ENCODE measurements at places on chromosomes 1 and 21.

DNA sequence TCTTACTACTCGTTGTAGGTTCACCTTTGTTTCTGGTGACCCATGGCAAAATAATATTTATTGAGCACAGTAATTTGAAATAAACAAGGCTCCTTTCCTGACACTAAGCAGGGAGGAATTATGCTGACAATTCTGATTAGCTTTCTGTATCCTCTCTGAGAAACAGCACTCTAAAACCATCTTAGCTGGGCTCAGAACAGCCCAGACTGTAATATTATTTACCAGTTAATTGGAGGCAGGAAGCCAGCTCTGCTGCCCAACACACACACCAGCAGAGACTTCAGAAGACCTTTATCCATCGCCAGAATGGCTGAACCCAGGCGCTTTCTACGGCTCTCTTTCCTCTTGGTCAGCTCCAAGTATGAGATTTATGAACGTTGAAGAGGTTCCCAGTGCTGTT lies 77.6 kb upstream of the FMN2 start:
- no peak for DNase-seq

DNA sequence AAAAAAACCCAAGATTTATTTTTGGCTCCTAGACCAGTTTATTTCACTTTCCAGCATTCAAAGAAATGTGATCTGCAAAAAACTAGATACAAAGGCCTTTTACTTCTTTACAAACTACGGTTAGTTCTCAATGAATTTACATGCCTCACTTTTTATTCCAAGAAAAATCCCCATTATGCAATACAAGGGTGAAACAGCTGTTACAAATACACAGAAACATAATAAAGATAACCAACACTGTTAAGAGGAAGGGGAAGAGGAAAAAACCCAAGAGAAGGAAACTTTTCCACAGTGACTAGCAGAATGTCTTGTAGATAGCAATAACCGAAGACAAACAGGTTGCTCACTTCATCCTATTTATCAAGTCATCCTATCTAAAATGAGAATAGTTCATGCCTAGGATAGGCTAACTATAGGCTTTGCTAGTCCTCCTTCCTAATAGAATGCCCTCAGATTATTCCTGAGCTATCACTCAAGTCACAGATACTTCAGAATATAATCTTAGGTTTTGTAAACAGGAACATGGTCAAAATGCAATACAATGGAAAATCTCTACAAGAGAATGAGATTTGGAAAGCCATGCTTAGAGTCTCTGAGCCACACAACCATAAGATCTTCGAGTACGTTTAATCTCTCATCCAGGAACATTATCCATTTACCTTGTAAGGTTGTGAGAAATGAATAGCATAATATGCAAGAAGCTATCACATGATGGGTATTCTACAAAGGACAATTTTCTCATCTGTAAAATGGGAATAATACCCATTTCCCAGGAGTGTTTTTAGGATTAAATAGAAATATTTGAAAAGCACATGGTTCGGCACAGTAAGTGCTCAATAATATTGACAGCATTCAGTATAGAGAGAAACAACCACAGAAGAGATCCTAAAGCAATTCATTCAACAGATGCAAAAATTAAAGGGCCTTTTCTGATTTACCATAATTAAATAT lies 5.4 kb downstream of the PNRC2 start:
- DNase-seq: no peak

DNA sequence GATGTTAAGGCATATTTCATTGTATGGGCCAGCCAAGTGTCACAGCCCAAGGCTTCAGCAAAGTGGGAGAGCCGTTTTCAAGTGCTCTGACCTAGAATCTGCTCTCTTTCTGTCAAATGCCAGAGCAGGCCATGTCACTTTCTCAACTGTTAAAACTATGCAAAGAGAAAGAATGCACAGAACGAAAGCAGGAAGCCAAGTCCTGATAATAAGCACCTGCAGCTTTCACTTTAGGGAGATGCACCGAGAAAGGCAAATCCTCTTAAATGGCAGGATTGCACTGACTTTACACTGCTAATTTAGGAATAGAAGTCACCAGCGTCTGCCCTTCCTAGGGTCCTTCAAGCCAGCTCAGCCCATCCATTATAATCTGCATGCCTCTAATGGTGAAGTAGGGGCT lies 49.2 kb upstream of the NTPCR start:
- DNase-seq: no peak

DNA sequence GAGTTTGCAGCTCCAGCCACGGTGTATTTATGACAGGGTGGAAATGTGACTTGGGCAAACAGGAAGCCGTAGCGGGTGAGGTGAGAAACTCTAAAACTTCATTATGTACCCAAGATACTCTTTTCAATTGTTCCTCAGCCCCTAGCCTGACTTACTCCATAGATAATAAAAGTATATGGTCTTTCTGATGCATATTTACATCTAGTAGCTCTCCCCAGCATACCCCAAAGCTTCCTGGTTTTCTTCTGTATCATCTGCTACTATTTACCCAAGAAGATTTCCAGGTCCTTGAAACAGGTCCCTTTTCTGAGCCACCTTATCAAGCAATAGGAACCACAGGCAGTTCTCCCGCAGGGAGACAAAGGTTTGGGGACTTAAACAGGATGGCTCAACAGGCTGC lies 201.5 kb upstream of the ESRRG start:
- no peak for DNase-seq

GRCh38 chr1:221174330-221174993 lies 295.2 kb downstream of the HLX start:
- no peak for DNase-seq

- DNase-seq: no peak
These were observed 3.7 kb upstream of the SLC1A7 start for GRCh38 chr1:53145942-53146708.

DNA sequence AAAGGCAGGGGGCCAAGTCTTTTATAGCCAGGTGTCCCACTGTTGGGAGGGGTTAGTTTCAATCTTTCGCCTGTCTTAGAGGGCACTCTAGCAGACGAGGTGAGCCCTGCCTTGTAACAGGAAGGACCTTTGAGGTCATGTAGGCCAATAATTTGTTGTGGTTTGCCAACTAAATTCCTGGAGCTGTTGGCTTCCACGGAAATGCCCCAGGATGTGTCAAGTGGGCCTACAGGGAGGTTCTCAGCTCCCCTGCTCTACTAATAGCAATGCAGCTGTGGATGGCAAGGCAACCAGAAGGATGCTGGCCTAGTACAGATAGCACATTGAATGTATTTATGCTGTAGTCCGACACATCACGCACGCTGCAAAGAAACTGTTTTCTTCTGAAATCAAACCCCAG lies 22.3 kb upstream of the CASQ2 start:
- no peak for DNase-seq

GRCh38 chr1:10506677-10507047 lies 31.9 kb downstream of the PEX14 start:
- no peak for DNase-seq

DNA sequence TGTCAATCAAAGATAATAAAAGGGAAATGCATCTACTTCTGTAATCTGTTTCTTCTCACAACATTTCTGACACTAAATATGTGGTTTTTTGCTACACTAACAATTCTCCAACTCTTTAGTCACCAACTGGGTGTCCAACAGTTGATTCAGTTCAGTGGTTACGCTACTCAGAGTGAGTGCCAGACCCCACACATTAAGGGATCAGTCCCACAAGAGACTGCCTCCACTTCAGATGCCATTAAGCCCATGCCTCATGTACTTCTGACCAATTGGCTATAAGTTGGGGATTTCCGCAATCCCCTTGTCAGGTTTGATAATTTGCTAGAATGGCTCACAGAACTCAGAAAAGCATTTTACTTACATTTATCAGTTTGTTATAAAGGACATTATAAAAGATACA lies 28.4 kb downstream of the RNF2 start:
- DNase-seq: no peak

- no peak for DNase-seq
These were observed 3.3 kb downstream of the NCMAP start for GRCh38 chr1:24558902-24559791.

DNA sequence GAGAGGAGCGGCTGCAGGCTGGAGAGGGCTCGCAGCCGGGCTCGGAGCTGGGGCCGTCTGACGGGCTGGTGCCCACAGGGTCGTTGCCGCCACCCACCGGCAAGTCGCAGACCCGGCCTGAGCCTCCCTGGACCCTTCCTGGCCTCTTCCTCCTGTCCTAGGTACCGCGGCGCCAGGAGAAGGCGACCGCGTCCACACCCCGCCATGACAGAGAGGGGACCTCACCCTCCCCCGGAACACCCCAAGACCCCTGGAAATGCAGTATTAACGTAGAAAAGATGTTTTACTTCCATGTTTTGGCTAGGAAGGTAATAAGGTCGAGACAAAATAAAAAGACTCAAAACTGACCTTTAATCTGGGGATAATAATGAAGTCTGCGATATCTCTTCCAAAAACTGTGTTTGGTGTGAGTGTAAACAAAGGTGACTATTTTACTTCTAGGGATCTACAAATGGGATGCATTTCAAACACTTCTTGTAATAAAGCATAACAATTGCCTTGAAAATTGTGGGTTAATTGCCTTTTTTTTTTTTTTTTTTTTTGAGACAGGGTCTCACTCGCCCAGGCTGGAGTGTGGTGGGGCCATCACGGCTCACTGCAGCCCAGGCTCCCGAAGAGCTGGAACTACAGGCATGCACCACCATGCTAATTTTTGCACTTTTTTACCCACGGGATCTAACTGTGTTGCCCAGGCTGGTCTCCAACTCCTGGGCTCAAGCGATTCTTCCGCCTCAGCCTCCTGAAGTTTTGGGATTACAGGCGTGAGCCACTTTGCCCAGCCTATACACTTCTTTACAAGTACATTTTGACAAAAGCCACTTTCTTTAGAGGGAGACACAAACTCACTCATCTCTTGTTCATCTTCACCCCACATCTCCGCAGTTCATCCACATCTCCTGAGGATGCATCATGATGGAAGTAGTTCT lies 838 bp upstream of the RSRP1 start:
- no peak for DNase-seq

Measured in activated CD4-positive, alpha-beta T cell treated with anti-CD3 and anti-CD28 coated beads for 24 hours (primary cell).